Activated T-cell treated with anti-CD3 and anti-CD28 coated beads, Interleukin-2, amount 50 U/mL, for 1 hour (primary cell): ENCODE measurements at places on chromosomes 13 and 19.
A peak's percentile ranks its signal among the peaks of the same experiment; 100 is the strongest.

DNA sequence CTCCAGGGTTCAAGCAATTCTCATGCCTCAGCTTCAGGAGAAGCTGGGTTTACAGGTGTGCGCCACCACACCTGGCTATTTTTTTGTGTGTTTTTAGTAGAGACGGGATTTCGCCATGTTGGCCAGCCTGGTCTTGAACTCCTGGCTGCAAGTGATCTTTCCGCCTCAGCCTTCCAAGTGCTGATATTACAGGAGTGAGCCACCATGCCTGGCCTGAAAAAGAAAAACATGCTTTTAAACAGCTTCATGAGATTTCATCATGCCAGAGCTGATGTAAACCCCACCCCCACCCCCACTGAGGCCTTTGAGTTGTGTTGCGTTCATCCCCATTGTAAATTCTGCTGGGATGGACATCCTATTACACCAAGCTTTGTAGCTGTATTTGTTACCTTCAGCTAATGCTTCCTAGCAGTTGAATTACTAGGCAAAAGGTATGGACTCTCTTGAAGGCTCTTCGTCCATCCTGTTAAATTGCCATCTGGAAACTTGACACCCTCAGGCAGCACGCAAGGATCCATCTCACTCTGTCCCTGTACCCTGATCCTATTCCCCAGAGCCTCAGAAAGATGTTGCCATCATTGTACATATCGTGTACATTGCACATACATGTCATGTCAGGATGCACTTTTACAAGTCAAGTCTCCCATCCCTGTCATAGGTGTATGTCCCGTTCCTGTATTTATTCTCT lies 47.3 kb downstream of the NFIX start:
- no peak for DNase-seq

DNA sequence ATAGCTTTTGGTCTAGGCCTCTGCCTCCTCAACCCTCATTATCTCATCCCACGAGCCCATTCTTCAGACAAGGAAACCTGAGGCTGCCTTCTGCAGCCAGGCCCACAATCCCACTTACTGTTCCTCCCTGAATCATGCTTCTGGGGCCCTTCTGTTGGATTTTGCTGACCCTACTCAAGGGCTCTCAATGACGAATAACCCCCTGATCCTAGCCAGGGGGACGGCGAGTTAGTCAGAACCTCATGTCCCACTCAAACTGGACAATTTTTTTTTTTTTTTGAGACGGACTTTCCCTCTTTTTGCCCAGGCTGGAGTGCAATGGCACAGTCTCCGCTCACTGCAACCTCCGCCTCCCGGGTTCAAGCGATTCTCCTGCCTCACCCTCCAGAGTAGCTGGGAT lies 2.0 kb downstream of the CGB3 start:
- no peak for DNase-seq

DNA sequence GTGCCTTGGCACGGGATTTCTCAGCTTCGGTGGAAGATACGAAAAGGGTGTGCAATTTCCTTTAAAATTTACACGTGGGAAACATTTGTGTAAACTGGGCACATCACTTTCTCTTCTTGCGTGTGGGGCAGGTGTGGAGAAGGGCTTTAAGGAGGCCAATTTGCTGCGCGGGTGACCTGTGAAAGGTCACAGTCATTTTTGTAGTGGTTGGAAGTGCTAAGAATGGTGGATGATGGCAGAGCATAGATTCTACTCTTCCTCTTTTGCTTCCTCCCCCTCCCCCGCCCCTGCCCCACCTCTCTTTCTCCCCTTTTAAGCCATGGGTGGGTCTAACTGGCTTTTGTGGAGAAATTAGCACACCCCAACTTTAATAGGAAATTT lies 7.2 kb downstream of the SLITRK5 start:
- no peak for DNase-seq

DNA sequence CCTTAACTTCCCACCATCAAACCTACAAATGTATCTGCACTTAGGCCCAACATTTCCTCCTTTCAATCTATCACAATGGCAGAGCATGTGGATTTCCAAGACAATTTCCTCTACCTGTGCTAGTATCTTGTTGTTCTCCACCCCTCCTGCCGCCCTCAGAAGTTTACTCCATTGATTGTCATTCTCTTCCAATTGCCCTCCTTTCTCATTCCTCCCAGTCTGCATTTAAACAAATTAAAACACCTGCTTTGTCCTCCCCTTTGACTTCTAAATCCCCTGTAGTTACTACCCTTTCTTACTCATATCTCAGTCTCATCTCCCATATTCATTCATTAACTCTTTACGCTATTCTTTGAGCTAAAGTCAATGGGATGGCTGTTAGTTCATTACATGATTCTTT lies 370.6 kb downstream of the DIAPH3 start:
- DNase-seq: no peak

GRCh38 chr19:4576016-4576933 lies 16.8 kb upstream of the SEMA6B start:
- peak; percentile 74 for DNase-seq

- no peak for DNase-seq
Observed at GRCh38 chr13:34884366-34884765, 57.7 kb upstream of the NBEA start.

GRCh38 chr19:13700621-13701020 lies 63.7 kb upstream of the MRI1 start:
- no peak for DNase-seq

DNA sequence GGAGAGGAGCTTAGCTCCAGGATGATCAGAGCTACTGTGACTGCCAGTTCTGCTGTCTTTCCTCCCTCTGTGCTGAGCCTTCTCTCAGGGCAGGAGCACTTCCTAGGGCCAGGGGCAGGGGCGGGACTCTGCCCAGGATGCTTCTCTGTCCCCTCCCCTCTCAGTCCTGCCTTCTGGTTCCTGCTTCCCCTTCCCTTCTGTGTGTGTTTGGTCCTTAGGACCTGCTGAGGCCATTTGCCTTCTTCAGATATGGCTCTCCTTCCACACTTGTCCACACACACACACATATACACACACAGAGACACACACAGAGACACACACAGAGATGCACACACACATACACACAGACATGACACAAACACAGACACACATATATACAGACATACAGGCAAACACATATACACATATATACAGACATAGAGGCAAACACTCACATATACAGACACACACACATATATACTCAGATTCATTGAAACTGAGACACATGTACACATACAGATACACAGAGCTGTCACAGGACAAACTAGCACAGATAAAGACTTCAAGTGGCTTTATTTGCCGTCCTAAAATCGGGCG lies 22.0 kb upstream of the CD177 start:
- DNase-seq: no peak

DNA sequence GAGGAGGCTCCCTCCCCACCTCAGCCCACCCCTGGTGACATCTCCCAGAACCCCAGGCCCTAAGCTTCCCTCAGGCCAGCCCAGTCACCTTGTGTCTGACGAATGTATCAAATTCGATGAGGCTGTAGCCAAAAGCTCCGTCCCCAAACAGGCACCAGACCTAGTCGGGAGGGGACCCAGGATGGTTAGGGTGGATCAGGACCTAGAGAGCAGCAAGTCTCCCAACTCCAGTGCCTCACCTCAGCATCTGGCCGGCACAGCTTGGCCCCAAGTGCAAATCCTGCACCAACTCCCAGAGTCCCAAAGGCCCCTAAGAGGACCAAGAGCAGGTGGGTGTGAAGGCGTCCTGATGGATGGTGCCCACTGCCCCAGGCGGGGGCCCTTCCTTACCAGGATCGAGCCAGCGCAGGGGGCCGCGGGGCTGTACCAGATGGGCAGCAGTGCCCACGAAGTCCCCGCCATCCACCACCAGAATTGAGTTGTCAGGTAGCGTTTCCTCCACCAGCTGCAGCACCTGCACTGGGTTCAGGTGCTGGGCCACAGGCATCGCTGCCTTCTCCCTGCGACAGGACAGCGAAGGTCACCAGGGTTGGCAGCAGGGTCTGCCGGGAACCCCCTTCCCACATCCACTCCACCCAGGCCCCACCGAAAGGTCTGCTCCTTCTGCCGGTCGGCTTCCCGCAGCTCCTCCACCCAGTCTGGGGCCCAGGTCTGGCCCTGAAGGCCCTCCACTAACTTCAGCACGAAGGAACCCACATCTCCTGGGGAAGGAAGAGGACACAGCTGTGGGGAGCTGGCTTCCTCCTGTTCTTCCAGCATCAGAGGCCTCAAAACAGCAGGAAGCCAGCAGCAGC lies 8.8 kb downstream of the SYDE1 start:
- no peak for DNase-seq

DNA sequence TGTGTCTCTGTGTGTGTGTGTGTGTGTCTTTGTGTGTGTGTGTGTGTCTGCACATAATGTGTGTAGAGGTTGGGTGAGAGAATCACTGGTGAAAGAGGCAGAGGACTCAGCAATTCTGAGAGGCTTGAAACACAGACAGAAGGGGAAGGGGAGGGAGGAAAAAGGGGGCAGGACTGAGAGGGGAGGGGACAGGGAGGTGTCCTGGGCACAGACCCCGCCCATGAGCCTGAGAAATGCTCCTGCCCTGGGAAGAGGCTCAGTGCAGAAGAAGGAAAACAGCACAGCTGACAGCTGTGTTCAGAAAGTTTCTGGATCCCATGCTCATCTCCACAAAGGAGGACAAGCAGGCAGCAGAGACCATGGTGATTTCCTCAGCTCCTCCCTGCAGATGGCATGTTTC lies 59.1 kb upstream of the CEACAM8 start:
- no peak for DNase-seq

GRCh38 chr13:102472650-102473049 lies 70.8 kb upstream of the FGF14 start:
- no peak for DNase-seq

- DNase-seq: no peak
Observed at GRCh38 chr19:19634516-19635312, 6.7 kb upstream of the LPAR2 start.

DNA sequence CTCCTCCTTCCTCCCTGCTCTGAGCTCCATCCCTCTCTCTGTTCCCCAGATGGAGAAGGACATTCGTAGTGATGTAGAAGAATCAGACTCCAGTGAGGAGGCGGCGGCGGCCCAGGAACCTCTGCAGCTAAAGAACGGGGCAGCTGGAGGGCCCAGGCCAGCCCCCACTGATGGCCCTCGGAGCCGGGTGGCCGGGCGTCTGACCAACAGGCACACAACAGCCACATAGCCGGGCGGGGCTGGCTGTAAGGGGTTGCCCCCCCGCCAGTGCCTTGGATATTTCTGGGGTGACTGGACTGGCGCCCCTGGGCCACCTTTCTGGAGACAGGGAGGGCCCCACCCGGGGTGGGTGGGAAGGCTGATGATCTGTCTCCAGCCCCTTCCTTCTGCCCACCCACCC lies 46.3 kb downstream of the CD320 start:
- no peak for DNase-seq

DNA sequence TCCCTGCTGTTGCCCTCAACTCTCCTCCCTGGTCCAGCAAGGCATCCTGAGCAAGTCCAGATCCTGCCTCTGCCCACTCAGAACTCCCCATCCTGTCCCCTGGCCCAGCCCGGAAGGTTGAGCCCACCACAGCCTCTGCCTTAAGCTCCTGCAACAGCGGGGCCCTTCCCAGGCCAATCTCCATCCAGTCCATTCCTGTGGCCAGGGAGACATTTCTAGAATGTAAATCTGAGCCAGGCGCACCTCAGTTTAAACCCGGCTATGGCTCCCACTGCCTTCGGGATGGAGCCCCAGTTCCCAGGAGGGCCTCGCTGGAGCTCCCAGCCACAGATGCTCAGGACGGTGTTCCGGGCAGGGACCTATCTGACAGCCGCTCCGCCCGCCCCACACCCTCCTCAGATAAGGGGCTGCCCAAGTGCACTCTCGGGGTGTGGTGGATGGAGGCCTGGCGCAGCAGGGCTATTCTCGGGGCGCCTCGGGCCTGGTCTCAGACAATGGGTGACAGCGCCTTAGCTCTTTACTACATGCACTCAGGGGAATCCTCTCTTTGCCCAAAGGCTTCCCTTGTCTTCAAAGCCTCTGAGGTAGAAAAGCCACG lies 5.3 kb downstream of the TRAPPC6A start:
- no peak for DNase-seq

GRCh38 chr19:888581-889385 lies 4.2 kb downstream of the MED16 start:
- DNase-seq: peak; percentile 61

GRCh38 chr19:1411255-1412191 lies 4.1 kb downstream of the DAZAP1 start:
- no peak for DNase-seq

- peak; percentile 45 for DNase-seq
Observed at GRCh38 chr19:2252055-2252796, 3.1 kb downstream of the AMH start.

GRCh38 chr19:19371059-19371458 lies 34.4 kb upstream of the GATAD2A start:
- no peak for DNase-seq

DNA sequence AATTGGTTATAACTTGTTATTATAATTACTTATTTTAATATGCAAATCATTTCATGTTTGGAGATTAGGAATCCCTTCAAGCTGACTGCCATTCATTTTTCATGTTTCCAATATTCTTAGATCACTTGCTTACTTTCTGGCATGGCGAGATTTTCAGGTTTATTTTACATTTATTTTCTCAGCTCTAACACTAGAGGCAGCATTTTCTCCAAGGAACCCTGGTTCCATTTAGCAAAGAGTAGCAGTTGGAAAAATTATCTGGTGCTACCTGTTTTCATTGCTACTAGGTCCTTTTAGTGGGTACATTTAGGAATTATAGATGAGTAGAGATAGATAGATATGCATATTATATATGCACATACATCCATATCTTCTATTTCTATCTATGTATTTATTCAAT lies 90.9 kb upstream of the TRPC4 start:
- DNase-seq: no peak

GRCh38 chr19:38786572-38787265 lies 2.3 kb upstream of the LGALS7B start:
- DNase-seq: no peak

- no peak for DNase-seq
Observed at GRCh38 chr13:30334663-30335386, 27.5 kb upstream of the KATNAL1 start.

DNA sequence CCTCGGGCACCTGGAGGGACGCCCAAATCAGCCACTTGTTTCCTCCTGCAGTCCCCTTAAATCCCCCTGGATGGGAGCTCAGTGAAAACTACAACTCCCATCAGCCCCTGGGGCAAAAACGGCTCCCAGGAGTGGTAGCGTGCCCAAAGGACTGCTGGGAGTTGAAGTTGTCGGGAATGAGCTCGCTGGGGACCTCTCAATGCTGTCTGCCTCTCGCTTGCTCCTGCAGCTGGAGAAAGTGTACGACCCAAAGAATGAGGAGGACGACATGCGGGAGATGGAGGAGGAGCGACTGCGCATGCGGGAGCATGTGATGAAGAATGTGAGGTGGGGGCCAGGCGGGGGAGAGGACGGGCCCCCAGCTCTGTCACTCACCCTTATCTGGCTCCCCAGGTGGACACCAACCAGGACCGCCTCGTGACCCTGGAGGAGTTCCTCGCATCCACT lies 14.7 kb upstream of the DHDH start:
- no peak for DNase-seq

- no peak for DNase-seq
Observed at GRCh38 chr19:48633148-48634035, 3.8 kb downstream of the DBP start.

GRCh38 chr13:31591642-31592233 lies 147.6 kb upstream of the RXFP2 start:
- no peak for DNase-seq
